ENCODE measurements at places on chromosomes 2 and 18. TPM values are rescaled to one million over a fixed set of nuclear protein-coding genes. Genes with fewer than 3 reads are reported as not detected.

DNA sequence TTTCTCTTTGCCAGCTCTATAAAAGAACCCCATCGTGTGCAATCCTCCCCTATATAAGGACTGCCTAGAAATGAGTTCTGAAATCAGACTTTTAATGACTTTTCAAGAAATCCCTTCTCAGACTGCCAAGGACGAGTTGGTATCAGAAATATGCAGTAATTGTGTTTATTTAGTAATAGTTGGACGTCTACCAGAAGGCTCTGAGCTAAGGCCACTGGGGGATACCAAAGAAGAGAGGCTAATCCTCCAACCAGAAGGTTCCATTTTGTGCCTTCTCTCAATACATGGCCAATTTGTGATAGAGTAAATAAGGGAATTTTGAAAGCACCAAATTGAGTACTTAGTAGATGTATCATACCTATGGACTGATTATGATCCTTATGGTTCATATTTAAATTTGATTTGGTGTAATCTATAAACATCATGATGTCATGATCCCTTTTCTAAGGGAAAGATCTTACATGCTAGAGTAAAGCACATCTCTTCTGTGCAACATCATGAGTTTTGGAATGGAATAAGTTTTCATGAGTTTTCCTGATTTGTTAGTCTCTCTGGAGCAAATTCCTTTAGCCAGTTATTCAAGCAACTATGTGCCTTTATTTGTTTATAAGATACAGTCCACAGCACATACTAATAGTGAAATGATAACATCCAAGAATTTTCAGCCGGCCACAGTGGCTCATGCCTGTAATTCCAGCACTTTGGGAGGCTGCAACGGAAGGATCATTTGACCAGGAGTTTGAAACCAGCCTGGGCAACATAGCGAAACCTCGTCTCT is 82.2 kb upstream of the LTBP1 start:
- DNase-seq: no peak

The C2orf15 gene
- total RNA-seq: not detected

- no peak for DNase-seq
Measured at GRCh38 chr2:15677141-15677843, 85.6 kb downstream of the DDX1 start.

The COLEC11 gene
- 9.4 TPM for total RNA-seq

DNA sequence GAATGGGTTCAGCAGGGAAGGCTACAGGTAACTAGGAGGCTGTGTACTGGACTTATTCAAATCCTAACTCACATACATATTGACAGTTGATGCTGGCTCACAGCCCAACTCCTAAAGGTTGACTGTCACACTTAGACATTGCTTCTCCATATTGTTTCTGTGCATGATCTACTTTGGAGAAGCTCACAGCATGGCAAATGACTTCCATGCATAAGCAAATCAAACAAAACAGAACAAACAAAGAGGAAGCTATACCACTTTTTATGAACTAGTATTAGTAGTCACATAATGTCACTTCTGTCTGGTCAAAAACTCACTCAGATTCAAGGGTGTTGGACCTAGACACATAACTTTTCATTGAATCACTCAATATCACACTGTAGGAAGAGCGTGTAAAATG is 43.8 kb upstream of the CDH19 start:
- DNase-seq: no peak

GRCh38 chr2:200845669-200846325 is 18.7 kb downstream of the CLK1 start:
- DNase-seq: no peak

DNA sequence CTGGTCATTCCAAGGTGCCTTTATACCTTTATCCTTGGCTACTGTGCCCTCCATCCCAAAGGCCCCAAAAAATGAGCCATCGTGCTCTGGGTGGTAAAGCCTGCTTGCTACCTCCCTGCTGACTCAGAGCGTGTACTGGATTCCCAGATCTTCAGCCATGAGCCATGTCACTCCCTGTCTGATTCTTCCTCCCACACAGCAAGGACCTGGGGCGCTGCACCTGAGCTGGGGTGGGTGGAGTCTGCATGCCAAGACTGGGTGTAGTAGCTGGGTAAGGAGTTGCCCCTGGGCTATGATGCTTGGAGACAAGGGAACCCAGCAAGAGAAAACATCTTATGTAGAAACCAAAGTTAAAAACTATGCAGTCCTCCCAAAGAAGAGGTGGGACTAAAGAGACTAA is 37.2 kb upstream of the APCDD1 start:
- DNase-seq: no peak

DNA sequence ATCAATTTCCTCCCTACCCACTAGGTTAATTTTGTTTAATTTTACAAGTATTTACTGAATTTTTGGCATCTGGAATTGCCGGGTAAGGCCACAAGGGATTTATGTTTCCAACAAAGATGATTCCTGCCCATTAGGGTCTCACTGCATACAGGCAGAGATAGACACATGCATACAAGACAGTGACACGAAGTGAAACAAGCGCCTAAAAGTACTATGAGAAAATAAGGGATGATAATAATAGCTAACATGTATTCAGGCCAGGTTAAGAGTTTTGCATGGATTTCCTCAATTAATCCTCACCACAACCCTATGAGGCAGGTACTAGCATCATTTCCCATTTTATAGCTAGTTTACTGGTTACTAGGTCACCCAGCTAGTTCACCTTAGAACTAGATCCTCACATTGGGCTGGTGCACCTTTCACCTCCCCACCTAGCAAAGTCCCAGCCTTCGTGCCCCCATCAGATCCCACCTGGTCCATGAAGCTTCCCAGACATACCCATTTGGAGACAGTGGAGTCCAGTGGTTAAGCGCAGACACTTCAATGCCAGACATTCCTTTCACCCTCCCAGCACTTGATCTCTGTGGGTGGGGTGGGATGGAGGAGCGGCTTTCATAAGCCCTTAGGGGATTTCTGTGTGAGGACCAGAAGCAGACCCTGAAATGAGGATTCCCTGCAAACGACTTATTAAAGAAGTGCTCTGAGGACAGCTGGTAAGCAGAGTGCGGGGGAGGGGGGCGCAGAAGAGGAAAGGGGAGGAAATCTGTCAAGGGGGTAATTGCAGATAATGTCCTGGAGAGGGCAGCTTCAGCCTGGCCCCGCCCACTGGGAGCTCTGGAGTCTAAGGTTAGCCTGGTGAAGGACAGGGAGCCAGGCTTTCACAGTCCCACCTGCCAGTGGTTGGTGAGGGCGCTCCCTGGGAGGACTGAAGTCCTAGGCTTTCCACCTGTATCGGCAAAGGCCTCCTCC is 5.8 kb upstream of the DGUOK start:
- no peak for DNase-seq

The IL1RL1 gene
- total RNA-seq: 32.8 TPM

The GLI2 gene
- 5.4 TPM for total RNA-seq

- no peak for DNase-seq
Measured at GRCh38 chr2:215782965-215783364, 230.4 kb downstream of the MREG start.

GRCh38 chr2:110875384-110875725 is 143.0 kb downstream of the ACOXL start:
- no peak for DNase-seq

The LAMA1 gene
- not detected for total RNA-seq

- DNase-seq: no peak
Measured at GRCh38 chr2:102942107-102942506, 180.3 kb downstream of the TMEM182 start.

GRCh38 chr2:35462226-35462998 is 893.2 kb upstream of the CRIM1 start:
- DNase-seq: no peak

- DNase-seq: no peak
Measured at GRCh38 chr2:179460181-179460929, 195.7 kb upstream of the SESTD1 start.

The TSHZ1 gene
- 17.4 TPM for total RNA-seq

GRCh38 chr2:176138526-176138922 is 9.0 kb downstream of the HOXD8 start:
- DNase-seq: no peak

DNA sequence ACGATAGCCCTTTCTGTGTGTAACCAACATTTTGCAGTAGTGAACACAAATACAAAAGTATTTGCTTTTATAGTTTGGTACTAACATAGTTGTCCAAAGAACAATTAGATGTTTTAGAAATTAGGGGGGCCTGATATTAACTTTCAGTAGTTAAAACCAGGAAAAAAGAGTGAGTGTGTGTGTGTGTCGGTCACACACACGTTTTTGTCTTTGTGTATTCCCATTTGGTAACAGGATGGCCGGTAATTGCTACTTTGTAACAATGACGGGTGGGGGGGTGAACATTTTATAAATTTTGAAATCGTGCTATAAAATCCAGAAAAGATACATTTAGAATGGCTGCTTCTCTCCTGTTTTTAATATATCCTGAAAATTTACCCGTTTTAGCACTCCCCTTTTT is 1.5 kb downstream of the PPIG start:
- no peak for DNase-seq

- DNase-seq: no peak
Measured at GRCh38 chr2:75381032-75381431, 179.7 kb downstream of the EVA1A start.

GRCh38 chr2:106030287-106031268 is 163.5 kb downstream of the UXS1 start:
- DNase-seq: no peak

DNA sequence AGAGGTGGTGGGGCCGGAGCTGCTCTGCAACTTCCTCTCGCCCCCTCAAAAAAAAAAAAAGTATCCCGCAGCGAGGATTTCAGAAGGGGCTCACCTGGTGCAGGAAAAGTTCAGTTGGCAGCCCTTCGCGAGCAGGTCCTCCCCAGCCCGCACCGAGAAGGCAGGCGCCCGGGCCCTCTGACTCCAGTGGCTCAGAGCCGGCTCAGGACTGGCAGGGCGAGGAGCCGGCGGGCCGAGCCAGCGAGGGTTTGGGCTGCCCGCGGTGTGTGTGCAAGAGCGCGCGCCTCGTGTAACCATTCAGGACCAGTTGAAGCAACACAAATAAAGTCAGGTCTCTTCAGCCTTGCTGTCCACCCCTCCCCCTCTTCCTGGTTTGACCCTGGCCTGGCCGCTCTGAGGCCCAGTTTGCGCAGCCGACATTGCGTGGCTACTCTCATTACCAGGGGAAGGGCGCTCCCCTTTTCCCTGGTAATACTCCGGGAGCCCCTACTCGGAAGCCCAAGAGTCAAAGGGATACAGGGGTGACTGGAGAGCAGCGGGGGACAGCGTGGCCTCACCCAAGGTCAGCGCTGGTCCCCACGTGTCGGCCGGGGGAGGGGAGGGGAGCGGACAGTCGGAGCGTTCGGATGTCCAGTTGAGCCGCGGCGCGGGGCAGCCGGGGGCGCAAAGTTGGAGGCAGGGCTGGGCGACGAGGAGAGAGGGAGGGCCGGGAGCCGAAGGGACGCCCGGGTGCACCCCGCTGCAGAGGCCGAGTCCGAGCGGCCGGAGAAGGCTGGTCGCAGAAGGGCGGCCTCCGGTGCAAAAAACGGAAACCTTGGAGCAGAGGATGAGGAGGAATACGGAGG is 12.3 kb downstream of the EN1 start:
- no peak for DNase-seq

The HOXD8 gene
- total RNA-seq: 3.9 TPM

The PDCD1 gene
- total RNA-seq: 0.68 TPM

- DNase-seq: no peak
Measured at GRCh38 chr2:213315168-213315876, 31.1 kb downstream of the SPAG16 start.

- DNase-seq: no peak
Measured at GRCh38 chr18:46688853-46689525, 32.0 kb upstream of the LOXHD1 start.

The CPO gene
- not detected for total RNA-seq

- no peak for DNase-seq
Measured at GRCh38 chr2:71784734-71785511, 331.6 kb downstream of the DYSF start.

The SPAST gene
- 8.5 TPM for total RNA-seq

GRCh38 chr2:28276076-28276618 is 116.5 kb upstream of the FOSL2 start:
- DNase-seq: no peak

- no peak for DNase-seq
Measured at GRCh38 chr2:232984451-232985207, 28.4 kb downstream of the NGEF start.

- DNase-seq: no peak
Measured at GRCh38 chr2:37586663-37587317, 84.7 kb downstream of the CDC42EP3 start.

The SERPINB7 gene
- total RNA-seq: not detected

The GCG gene
- not detected for total RNA-seq

DNA sequence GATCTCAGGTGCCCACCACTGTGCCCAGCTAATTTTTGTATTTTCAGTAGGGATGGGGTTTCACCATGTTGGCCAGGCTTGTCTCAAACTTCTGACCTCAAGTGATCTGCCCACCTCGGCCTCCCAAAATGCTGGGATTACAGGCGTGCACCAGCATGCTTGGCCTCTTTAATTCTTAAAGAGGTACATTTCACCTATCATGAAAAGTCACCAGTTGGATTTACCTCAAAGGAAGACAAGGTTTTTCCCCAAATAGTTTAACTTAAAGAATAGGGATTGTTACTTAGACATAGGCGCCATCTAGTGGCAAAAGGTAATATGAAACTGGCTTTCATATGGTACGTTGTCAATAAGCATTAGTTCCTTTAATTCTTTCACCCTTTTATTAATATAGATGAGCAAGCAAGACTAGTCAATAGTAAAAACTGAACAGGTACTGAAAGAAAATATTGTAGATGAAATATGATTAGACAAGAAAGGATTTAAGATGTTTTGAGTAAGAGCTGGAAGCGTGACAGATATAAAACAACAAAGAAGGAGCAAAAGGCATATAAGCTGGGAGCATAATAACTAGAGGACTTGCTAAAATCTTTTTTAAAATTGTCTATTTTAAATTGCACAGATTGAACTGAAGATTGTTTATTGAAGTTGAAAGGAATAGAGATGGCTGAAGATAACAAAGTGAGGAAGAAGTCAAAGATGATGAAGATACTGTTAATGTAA is 35.0 kb upstream of the PSMD14 start:
- no peak for DNase-seq

- DNase-seq: no peak
Measured at GRCh38 chr2:46804794-46805193, 110.8 kb downstream of the MCFD2 start.

GRCh38 chr2:47656715-47657600 is 126.0 kb upstream of the MSH6 start:
- DNase-seq: no peak

The TUBB8B gene
- total RNA-seq: not detected

DNA sequence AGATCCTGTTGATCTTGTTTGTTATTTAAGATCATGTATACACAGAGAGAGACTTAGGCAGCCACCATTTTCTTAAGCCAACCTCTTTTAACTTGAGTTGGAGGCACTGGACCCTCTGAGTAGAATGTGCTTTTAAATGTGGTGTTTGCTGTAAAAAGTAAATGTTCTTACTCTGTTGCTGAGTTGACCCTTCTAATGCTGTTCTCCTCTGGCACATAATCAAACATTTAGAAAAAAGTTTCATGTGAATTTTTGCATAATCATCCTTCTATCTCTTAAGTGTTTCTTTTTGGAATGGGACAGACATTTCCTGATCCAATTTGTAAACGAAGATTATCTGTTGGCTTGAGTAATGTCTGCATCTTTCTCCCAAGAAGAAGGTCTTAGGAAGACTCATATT is 255.1 kb upstream of the ETAA1 start:
- DNase-seq: no peak

Measured in thoracic aorta (tissue), 2 donors.